Activated naive CD4-positive, alpha-beta T cell treated with anti-CD3 and anti-CD28 coated beads, Interleukin-2, amount 50 U/mL, for 72 hours (primary cell): ENCODE measurements at places on chromosomes 16 and 17.

- no peak for DNase-seq
Measured at GRCh38 chr16:56195151-56195550, 3.9 kb downstream of the GNAO1 start.

- DNase-seq = no peak
Measured at GRCh38 chr17:44539673-44540072, 17.6 kb upstream of the FZD2 start.

DNA sequence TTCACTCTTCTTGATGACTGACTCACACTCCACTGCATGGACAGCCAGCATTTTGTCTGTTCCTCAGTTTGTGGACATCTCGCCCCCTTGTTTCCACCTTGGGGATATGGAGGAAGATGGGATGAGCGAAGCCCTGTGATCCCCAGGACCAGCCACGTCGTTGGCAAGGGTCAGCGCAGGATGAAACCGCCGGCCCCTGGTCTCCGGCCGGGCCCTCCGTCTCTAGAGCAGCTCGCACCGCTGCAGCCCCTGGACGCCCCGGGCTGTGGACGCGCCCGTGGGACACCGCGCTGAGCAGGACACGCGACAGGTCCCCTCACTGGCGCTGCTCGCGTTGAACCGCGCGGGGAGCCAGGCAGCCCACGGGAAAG lies 604 bp upstream of the ZC3H18 start:
- DNase-seq = no peak

- peak; percentile 39 for DNase-seq
Measured at GRCh38 chr17:1834380-1835149, 4.8 kb downstream of the RPA1 start.

DNA sequence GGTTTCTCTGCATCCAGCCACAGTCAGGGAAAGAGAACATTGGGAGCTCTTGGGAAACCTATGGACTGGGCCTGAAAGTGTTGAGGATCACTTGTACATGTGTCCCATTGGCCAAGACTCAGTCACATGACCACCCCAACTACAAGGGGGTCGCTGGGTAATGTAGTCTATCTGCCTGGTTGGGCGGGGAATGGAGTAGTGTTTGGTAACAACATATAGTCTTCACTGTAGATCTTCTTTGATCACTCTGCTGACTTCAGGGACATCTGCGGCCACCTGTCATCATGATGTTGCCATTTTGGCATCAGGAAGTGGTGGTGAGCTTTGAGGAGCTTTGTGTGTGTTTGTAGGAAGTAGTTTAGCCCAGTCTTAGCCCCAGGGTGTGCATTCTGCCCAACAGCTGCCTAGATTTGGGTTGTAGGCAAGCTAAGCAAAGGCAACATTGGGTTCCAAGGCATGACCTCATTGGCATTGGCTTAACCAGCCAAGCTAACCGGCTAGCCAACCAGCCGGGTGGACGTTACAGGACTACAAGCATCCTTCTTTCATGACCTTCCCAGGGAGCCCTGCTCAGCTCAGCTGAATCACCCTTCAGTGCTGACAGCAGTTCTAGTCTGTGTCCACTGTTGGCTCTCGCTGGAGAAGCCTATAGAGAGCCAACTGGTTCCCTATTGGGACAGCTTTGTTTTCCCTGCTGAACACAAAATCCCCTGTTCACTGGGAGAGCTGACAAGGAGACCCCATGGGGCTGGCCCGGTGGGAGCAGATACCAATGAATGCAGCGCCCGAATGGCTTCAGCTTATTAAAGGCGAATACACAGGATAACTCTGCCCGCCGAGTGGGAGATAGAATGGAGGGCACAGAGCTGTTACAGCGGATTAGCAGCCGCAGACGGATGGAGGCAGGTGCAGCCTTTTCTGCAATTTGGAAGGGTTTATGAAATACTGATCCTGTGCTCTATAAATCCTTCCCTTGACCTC lies 178.6 kb downstream of the NTN1 start:
- DNase-seq = no peak

DNA sequence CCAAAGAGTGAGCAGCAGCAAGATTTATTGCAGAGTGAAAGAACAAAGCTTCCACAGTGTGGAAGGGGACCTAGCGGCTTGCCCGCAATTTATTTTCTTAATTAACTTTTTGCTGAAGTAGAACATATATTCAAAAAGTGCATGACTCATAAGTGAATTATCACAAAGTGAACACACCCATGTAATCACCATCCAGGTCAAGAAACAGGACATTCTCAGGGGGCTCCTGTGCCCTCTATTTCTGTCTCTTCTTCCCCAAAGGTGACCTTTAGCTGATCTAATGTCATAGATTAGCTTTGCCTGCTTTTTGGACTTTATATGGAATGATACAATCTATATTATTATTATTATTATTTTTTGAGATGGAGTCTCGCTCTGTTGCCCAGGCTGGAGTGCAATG lies 19.9 kb downstream of the ERAL1 start:
- DNase-seq = no peak

DNA sequence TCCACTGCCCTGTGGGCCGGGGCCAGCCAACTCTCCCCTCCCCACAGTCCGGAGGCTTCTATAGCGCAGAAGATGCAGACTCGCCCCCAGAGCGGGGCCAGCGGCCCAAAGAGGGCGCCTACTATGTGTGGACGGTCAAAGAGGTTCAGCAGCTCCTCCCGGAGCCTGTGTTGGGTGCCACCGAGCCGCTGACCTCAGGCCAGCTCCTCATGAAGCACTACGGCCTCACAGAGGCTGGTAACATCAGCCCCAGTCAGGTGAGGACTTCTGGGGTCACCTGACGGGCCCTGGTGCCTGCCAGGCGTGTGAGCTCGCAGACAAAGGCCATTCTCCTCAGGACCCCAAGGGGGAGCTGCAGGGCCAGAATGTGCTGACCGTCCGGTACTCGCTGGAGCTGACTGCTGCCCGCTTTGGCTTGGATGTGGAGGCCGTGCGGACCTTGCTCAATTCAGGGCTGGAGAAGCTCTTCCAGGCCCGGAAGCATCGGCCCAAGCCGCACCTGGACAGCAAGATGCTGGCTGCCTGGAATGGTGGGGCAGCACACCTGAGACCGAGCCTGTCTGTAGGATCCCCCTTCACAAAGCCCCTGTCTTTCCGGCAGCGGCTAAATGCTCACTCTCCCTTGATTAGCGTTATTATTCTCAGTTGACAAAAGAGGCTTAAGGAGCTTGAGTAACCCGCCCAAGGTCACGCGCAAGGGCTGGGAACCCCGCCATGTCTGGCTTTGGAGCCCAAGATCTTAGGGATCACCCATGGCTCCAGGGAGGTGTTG lies 3.9 kb downstream of the SPATA20 start:
- no peak for DNase-seq
